Hippocampal formation (tissue), 2 donors: ENCODE measurements at places on chromosomes 5 and 9.

DNA sequence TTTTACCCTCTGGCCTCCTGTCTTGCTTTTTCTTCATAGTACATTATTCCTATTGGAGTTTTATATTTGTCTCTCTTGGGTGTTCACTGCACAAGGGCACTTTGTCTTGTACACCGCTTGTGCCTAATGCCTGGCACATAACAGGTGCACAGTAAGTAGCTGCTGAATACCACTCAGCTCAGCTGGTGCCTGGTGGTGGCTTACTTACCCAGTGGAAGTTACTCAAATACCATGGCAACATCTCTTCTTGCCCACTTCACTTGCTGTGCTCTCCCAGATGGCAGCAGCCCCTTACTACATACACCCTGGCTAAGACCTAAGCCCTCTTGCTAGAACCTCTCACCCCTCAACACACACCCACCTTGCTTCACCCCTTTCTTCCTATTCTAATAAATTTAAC, 11.3 kb upstream of the SKP1 start:
- no peak for DNase-seq

DNA sequence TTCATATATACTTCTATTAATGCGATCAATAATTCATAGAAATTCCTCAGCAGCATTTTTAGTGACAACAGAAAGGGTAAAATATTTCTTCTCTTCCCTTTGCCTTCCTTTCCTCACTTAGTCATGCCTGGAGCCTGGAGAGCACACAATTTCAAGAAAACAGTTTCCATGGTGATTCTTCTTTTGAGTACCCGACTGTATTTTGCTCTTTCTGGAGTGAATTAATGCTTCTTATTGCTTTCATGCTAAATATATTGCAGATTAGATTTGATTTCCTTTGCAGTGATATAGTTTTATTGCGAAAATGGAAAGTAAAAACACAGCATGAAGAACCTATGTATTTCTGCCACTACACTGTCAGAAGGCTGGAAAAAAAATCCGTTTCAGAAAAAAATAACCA, 153.5 kb downstream of the PPP2R2B start:
- peak; percentile 17 for DNase-seq

DNA sequence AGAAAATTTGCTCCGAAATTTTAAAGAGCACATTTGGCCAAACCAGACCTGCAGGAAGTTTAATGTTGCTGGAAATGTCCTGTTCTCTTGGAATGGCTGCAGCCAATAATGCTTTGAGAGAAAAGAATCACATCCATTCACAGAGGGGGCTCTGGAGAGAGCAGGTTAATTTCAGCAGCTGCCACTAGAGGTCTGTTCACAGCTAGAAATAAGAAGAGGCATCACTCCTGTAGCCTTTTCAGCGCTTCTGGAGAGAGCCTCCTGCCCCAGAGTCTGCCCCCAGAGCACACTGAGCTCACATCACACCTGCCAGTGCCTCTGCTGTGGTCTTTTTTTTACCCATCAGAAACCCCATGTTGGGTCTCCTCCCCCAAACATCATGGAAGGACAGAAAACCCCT, 124.8 kb upstream of the RAD23B start:
- no peak for DNase-seq

DNA sequence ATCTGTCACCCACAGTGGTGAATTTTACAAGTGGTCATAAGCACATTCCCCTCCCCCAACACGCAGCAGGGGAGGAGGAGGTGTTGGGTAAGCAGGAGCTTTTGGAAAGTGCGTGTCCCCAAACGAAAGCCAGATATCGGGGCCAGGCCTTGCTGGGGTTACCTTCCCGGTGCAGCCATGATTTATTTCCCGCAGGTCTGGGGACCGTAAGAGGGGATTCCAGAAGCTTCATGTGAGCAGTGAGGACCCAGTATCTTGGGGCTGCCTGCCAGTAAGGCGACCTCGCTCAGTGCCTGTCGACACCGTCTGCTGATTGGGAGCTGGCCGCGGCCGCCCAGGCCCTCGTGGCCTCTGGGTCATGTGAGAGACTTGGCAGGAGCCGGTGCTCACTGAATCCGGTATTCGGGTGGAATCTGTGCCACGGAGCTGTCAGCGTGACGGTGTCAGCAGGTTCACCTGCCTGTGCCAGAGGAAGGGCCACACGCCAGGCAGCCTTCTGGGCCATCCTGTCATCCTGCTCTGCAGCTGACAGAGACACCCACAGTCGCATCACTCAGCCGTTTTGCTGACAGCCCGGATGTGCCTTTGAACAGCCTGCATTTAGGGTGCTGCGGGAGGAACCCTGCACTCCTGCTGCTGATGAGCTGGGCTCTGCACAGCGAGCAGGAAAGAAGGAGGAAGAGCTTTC, 37.3 kb downstream of the SEC61B start:
- DNase-seq = peak; percentile 50

GRCh38 chr5:59528202-59528862, 365.2 kb downstream of the PDE4D start:
- no peak for DNase-seq

DNA sequence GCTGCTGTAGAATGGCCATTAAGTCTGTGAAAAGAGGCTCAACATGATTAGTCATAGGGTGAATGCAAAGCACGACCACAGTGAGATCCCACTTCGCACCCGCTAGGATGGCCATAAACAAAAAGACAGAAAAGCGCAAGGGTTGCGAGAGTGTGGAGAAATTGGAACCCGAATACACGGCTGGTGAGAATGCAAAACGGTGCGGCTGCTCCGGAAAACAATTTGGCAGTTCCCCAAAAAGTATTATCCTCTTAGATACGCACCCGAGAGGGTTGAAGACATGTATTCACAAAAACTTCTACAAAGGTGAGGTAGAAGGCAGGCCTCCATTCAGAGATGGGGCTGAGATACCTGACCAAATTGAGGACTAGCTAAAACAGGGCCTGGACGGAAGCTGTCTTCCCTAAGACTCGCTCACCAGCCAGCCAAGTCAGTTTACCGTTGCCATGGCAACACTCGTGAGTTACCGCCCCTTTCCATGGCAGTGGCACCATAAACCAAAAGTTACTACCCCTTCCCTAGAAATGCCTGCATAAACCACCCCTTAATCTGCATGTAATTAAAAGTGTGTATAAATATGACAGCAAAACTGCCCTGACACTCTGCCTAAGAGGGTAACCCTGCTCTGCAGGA, 726 bp upstream of the PSMB7 start:
- no peak for DNase-seq

DNA sequence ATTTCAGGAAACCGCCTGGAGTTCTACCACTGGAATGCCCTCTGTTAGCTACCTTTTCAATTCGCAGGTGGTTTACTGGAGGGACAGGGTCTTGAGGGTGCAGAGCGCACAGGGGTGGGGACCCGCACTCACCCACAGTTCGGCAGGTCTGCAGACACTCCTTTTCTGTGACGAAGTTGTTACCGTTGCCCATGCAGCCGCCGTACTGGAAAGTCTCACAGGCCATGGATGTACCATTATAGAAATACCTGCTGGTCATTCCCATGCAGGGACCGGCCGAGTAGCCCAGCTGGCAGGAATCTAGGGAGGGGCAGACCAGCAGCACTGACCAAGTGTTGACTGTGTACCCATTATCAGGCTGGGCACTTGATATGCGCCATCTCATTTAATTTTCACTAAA, 16.8 kb downstream of the AMBP start:
- no peak for DNase-seq

GRCh38 chr5:157085930-157086329, 22.9 kb downstream of the HAVCR2 start:
- DNase-seq = no peak

DNA sequence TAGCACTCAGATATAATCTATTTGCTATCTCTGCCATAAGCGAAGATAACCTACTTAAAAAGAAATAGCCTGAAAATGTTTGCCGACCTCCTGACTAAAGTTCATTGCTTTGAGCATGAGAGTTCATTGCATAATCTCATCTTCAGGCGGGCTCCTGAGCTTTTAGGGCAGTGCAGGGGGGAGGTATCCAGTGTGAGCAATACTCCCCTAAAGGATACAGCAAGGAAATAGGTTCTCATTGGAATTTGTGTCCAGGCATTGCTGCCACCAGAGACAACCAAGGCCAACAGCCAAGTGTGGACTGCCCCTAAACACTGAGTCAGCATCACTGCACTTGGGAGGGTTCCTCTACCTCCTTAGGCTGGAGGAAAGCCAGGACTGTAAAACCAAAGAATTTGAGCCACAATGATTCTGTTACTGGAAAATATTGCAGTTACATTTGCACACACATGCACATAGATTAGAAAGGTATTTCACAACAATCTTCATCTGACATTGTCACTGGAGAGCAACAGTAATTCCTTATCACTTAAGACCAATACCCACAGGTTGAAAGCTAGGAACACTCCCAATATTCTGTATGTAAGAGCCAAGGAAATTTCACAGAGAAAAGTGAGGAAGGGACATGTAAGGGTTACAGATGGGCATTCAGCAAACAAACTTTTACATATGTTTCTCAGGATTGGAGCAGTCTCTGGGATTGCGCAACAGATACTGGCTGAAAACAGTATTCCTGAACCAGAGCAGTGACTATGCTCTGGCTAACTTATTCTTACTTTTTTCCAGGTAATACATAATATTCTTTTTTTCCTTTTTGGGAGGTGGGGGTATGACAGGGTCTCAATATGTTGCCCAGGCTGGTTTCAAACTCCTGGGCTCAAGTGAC, 98.6 kb upstream of the TLE1 start:
- no peak for DNase-seq

GRCh38 chr5:68381909-68382308, 166.4 kb downstream of the PIK3R1 start:
- no peak for DNase-seq

DNA sequence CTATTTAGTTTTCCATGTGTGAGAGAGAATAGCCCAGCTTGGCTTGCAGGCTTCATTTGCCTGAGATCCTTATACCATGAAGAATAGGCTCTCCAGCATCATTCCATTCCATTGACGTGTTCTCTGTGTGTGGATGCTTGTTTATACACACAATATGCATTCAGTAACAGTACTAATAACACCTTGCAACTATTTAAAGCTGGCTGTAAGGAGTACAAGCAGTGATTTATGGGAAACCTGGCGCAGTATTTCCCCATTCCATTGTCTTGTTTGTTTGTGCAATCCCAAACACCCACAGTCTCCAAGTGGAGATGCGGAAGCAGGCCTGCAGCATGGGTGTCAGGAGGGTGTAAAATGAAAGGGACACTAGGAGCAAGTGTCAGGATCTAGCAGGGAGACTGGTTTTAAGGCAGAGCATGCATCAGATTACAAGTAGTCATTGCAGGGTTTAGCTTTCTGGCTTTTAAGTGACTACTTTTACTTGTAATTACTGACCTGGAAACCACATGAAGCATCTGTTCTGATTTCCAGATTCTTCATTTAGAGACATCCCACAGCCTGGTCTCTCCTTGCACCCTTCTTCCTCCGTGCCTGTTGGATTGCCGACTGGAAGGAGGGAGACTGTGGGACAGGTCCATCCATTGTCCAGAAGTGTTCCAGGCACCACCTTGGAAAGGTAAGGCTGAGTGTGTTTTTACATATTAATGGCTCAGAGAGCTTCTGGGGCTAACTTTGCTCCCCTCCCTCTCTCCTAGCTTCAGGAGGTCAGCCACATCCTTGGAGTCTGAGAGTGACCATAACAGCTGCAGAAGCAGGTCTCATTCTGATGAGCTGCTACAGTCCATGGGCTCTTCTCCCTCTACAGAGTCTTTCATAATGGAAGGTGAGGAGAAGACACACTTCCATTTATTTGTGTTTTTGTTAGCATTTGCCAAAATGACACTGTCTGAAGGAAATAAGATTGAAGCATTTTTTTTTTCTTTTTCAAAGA, 241.6 kb downstream of the ARHGEF28 start:
- no peak for DNase-seq

DNA sequence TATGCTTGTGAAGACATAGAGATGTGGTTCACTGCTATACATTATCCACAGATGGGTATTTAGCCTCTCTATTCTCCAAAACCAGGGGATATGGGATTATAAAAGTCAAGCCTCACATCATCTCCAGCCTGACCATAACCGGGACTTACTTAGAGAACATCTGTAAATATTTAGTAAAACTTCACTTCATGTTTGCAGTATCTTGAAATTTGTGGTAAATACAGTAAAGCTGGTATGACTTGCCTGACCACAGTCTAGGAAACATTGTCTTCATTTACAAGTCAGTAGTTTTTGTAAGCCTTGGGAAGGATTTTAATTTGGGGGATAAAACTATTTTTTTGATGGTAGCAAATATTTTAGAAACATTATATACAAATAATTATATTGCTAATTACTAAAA, 64.2 kb downstream of the MAST4 start:
- no peak for DNase-seq

DNA sequence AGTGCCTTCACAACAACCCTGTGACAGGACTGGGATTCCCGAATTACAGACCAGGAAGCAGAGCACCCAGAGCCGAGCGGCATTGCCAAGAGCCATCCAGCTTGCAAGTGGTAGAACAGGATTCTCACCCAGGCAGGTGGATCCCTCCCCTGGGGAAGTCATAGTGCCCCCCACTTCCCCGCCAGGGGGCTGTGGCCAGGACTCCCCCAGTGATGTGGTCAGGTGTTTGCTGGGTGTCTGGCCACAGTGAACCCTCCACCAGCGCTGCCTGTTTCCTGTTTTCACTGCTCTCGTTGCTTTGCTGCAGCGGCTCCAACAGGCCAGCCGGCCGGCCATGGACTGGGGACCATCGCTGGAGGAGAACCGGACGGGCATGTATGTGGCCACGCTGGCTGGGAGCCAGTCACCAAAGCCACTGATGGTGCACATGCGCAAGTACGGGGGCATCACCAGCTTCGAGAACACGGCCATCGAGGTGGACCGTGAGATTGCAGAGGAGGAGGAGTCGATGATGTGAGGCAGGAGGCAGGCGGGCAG, 19.3 kb downstream of the SLC6A7 start:
- DNase-seq = no peak

- DNase-seq = no peak
These were observed 8.4 kb downstream of the NR2F1 start for GRCh38 chr5:93591323-93591945.

DNA sequence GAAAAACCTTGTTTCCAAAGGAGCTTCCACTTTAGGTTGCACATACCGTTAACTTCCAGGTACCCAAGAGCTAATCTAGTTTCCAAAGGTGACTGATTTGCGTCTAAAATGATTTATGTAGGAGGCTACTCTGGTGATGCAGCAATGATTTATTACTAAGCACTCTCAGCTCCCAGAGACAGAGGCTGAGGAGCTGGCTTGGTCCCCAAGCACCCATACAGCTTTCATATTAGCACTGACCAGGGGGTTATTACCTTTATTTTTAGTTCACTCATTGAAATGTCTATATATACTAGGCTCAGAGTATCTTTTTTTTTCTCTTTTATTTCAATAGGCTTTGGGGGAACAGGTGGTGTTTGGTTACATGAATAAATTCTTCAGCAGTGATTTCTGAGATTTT, 91.2 kb upstream of the EQTN start:
- no peak for DNase-seq

DNA sequence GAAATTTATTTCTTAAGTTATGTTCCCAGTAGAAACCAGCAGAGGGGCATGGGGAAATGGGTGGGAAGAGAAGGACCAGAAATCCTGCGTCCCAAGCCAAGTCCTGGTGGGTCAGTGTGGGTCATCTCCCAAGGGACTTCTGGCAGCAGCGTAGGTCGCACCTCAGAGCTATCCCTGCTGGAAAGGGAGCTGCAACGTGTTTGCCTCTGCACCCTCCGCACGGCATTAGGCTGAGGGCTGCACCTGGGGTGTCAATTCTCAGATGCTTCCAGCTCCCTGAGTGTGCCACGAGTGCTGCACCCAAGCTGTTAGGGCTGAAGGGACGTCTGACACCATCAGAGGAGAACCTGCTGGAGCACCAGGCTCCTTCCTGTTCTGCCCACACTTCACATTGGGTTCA, 182.8 kb downstream of the CACNA1B start:
- DNase-seq = no peak
